ENCODE measurements at places on chromosomes 11 and 22.

DNA sequence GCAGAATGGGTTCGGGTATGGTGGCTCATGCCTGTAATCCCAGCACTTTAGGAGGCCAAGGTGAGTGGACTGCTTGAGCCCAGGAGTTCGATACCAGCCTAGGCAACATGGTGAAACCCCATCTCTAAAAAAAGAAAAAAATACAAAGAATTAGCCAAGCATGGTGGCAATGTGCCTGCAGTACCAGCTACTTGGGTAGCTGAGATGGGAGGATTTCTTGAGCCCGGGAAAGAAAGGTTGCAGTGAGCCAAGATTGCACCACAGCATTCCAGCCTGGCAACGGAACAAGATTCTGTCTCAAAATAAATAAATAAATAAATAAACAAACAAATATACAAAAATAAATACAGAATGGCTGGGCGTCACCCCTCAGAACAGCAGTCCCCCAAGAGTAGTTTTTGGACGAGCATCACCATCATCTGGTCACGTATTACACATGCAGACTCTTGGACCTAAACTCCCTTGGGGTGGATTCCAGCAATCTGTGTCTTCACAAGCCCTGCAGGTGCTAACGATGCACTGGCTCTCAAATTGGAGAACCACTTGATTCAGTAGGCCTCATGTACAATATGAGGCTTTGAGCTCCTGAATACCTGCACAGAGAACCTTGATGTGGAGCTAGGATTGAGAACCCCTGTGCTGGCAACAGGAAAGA, 33.5 kb downstream of the CLMP start:
- DNase-seq, result no peak

GRCh38 chr11:84130646-84131427, 844.7 kb upstream of the CCDC90B start:
- no peak for DNase-seq

DNA sequence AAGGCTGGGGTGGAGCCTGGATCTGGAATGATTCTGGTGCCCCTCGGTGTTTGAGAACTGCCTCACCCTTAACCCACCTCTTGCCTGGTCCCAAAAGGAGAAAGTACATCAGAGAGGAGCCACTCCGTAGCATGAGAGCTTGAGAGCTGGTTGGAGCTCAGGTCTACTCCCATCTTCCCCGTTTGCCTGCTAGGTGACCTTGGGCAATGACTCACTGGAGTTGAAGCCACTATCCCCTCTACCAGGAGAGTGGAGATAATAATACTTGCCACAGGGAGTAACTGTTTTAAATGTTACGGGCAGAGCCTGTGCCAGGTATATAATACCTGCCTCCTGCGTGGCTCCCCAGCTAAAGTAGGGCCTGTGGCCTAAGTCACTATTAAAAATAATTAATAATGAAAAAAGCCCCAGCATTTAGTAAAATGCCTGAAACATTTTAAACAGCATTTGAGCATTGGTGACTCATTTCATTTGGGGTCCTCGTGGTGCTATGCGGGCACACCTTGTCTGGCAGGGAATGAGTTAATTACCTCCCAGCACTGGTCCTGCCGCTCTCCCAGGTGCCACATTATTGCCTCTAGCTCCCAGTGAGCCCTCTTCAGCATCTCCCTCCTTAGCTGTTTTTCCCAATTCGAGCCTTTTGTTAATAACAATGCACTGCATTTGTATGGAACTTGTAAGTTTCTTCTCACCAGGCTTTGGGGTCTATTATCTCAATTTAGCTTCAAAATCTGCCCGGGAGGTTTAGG, 22.5 kb downstream of the CYTH4 start:
- no peak for DNase-seq

DNA sequence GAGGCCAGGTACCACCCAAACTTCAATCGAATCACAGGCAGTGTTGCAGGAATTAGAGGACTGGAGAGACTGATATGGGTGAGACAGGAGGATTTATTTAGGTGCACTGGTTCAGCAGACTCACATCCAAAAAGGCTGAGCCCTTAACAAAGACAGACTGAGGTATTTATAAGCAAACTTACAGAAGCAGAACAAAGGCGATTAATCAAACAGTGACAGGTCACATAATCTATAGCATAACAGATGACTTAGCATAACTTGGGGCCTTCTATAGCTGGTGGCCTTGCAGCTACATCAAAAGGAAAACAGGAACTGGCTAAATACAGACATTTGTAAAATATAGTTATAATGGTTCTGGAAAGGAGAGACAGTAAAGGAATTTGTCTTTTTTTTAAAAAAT, 2.1 kb downstream of the APOBEC3B start:
- no peak for DNase-seq
